ENCODE measurements at places on chromosomes 6 and 20.

DNA sequence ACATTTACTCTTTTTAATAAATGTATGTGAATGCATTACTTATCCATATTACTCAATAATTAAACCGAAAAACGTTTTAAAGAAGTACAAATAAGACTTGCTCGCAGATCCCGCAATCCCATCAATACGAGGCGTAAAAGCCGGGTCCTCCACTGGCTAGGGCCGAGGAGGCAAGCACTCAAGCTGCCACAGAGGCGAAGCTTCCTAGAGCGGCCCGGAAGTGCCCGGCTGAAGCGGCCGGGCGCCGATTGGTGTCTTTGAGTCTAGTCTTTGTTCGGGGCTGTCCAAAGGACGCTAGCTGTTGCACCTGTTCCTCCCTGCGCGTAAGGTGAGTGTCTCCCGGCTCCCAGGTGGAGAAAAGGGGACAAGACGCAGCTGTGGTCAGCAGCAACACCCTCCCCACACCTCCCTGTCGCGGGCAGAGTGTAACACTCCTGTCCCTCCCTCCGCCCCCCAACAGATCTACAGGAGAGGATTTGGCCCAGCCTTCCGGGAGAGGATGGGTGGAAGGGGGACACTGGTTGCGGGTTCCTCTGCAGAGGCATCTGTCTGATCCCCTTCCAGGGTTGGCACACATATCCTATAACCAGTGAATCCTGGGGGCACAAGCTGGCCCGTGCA lies at the start of gene ZSCAN16:
Gene ZSCAN16, plus strand, starts transcription at position 260 of the 621 bp plus-strand sequence. CDS start 835 bp downstream, outside the sequence.
- DNase-seq: peak; percentile 72

GRCh38 chr6:137213813-137214212 lies 5.4 kb downstream of the IFNGR1 start:
- DNase-seq: no peak

DNA sequence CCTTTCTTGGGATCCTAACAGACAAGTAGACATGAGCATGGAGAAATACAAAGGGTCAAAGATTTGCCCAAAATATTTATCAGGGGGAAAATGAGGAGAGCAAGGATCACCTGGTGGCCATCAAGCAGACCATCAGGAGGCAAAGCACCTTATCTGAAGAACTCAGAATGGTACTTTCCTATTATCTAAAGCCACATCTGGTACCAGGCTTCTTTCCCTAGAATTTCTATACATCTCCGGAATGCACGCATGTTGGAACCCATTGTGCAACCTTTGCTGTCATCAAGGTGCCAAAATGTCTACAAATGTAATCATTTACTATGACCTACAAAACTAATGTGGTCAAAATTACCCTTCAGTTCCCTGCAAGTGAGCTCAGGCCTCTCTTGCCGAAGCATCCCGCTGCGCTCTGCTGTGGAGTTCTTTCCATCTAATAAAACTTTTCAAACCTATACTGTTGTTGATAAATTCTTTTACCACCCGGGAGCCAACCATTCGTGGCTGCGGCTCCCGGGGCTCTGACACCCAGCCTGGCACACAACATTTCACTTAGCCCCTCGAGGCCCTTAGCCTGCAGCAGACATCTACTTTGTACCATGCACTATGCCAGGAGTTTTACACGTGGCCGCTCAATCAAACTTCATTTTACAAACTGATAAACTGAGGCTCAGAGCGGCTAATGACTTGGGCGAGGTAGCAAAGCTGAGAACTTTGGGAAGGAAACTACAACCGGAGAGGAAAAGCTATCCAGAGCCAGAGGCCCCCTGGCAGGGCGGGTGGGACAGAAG lies 3.8 kb upstream of the CPXM1 start:
- DNase-seq: no peak

DNA sequence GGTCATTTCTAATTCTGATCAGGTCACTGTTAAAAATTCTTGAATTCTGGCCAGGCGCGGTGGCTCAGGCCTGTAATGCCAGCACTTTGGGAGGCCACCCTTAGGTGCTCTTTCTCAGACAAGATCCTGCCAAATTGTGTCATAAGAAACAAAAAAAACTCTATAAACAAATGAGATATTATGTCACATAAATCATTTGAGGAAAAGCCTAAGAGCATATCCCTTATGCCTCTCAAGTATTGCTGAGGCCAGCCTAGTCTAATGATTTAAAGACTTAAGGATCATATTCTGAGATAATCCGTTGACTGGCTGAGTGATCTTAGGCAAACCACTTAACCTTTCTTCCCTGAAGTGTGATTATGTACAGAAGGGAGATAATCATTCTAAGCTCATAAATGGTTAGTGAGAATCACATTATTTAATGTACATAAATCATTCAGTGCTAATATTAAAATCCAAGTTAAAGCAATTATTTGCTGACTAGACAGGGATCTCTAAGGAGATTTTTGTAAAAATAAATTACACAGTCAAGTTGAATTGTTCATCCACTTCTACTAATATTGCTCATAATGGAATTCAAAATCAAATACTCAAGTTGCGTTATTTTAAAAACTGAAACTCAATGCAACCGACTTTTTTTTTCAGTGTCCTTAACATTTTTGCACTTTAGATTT lies 365.4 kb downstream of the PHF3 start:
- DNase-seq: no peak

GRCh38 chr20:63969838-63970713 lies at the start of gene ZNF512B:
Gene ZNF512B (minus strand): TSS chr20:63969930. CDS start chr20:63967950, 1,980 bp downstream.
- DNase-seq: no peak

- no peak for DNase-seq
These were observed 28.4 kb downstream of the LHFPL5 start for GRCh38 chr6:35833536-35833935.

DNA sequence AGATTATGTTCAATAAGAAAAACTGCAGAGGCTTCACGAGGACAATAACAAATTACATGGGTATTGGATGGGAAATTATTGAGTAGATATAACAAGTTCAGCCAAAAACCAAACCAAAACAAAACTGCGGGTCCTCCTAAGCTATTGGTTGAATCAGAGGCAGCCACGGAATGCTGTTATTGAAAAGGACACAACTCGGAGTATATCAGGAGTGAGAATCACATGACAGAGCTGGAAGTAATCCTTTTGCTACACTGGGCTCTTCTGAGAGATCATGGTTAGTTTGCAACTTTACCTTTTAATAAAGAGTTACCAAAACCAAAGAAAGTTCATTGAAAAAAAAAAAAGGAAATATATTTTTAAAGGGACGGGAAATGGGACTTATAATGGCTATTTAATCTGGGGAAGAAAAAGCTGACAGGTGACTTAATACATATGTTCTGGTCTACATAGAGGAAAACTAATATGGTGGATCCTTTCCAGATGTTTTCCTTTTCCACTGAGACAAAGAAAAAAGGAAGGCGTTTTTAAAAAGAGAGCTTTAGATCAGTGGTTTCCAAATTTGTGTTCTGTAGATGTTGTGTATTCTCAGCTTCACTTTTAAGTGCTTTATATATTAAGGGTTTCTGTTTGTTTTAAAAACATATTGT lies 6.9 kb upstream of the CITED2 start:
- no peak for DNase-seq

DNA sequence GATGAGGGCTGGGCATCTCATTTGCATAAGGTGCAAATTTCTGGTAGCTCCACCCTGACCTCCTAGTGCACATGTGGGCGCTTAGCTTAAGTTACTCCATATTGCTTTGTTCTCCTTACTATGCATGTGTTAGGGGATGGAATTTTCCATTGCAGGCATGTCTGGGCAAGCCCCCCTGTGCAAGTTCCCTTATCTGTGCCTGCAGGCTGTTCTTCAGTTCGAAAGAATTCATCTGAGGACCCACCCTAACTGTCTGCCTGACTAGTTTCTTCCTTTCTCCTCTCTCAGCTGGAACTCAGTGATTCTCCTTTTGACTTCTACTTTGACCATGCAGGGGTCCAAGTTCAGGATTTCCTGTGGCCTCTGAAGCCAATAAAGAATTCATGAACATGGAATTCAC lies 30.2 kb downstream of the CCDC170 start:
- no peak for DNase-seq

DNA sequence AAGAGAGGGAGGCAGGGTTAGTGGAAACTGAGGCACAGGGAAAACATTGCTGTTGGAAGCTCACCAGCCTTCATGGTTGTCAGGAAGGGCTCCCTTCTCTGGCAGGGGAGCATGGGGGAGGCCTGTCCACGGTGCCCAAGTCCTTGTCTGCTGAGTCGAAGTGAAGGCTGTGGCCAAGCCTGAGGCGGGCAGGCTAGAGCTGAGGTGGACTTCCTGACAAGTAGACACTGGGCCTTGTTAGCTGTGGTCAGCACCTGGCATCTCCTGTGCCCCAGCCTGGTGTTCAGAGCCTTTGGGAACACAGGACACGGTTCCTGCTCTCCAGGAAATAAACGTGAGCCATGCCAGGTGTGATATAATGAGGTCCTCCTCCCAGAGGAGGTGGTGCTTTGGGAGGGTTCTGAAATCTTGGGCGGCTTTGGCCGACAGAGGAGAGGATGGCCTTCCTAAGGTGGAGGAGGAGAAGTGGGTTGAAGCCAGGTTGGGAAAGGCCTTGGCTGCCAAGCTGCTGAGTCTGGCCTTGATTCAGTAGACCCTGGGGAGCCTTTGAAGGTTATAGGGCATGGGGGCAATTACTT lies 138.4 kb upstream of the RNF24 start:
- no peak for DNase-seq

- no peak for DNase-seq
These were observed 74.3 kb upstream of the RCAN2 start for GRCh38 chr6:46565531-46565930.

- no peak for DNase-seq
These were observed 110.9 kb downstream of the HFE start for GRCh38 chr6:26197933-26198721.

All from spinal cord (tissue), 10 donors.